ENCODE measurements at places on chromosomes 3 and 15.

- DNase-seq = no peak
These were observed 220.4 kb downstream of the SNRPN start for GRCh38 chr15:25175033-25175788.

GRCh38 chr15:71011503-71012155, 103.6 kb upstream of the THSD4 start:
- peak; percentile 45 for DNase-seq

- no peak for DNase-seq
These were observed 2.0 kb downstream of the GMNC start for GRCh38 chr3:190860521-190860920.

DNA sequence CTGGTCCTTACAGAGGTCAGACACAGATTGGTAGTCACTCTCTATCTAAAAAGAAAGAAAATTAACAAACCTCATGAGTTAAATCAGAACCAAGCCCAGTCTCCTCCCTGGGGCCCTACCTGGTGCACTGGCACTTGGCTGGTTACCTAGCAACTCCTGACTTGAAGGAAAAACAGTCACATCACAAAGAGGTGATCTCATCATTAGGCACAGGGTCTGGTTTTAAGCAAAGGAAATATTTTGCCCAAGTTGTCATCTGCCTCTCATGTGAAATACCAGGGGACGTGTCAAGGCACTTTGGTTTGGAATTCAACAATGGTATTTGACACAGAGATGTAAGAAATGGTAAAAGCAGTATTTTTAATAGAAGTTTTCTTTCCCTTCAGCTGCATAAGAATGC, 47.7 kb upstream of the FMN1 start:
- DNase-seq = no peak

DNA sequence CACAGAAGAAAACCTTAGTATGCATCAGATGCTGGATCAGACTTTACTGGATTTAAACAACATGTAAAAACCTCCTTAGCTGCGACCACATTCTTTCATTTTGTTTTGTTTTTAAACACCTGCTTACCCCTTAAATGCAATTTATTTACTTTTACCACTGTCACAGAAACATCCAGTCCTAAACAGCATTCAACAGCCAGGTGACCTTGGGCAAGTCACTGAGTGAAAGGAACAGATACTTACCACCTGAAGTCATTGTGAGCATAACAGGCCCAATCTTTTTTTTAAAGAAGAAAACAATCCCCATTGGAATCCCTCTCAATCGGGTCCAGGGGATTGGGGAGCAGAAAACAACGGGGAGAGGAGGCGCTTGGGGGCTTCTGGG, 390 bp downstream of the STARD5 start:
- DNase-seq = no peak

DNA sequence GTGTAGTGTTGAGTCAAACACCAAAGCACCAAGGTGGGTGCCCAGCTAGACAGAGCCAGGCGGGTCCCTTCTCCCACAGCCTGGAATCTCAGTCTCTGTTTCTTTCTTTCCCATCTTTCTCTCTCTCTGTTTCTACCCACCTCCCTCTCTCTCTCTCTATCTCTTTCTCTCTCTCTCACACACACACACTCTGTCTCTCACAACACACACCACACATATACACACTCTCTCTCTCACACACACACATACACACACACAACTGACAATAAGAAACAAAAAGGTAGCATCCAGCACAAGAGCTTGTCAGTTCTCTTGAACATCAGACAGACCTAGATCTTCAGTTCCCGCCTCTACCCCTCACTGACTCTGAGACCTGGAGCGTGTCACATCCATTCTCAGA, 2.4 kb downstream of the TMEM40 start:
- DNase-seq = no peak

DNA sequence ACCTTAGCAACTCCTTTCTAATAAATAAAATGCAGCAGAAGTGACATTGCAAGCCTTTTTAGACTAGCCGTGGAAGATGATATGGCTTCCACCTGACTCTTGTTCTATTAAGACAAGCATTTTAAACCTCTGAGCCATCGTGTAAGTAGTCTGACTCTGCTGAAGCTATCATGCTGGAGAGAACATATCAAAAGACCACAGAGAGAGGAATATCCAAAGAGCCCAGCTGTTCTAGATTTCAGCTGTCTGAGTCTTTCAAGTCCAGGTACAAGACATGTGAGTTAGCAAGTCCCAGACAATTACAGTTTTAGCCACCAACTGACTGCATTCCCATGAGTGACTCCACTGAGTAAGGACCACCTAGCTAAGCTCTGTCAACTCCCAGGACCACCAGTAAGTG, 517.0 kb upstream of the NAALADL2 start:
- DNase-seq = no peak

- DNase-seq = no peak
These were observed 44.2 kb upstream of the C2CD4B start for GRCh38 chr15:62209322-62209721.

- no peak for DNase-seq
These were observed 238.3 kb upstream of the MANF start for GRCh38 chr3:51146781-51147180.

DNA sequence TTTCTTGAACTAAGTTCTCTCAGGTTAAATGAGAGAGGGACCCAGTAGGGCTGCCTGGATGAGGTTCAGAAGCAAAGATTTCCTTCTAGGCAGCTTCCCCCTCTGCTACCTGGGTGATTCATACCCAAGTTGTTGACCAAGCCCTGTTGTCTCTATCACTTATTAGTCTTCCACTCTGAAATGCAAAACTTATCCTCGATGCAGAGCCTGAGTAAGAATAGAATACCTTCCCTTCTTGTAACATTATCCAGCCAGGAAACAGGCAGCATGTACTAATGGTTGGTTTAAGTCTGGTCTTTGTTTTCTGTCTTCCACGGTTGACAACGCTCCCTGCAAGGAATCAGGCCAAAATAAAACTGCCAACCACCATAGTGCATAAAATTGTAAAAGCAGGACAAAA, 377.3 kb downstream of the MECOM start:
- no peak for DNase-seq

DNA sequence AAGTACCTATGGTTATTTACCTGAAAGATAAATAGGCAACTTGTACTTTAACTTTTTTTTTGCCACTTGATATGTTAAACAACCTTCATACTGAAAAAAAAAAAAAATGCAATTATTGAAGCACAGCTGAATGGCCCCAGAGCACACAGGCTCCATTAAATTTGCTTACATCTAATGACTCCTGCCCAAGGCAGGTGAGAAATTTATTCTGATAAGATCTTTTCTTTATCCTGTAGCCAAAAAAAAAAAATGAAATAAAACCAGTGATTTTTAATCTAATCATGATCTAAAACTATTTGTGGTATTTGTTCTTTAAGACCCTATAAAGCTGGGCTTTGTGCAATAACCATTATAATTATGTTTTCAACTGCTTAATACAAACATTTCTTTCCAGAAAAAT, 115.7 kb downstream of the DPH6 start:
- no peak for DNase-seq

- DNase-seq = no peak
These were observed 15.6 kb downstream of the SEMA3F start for GRCh38 chr3:50170689-50171088.

DNA sequence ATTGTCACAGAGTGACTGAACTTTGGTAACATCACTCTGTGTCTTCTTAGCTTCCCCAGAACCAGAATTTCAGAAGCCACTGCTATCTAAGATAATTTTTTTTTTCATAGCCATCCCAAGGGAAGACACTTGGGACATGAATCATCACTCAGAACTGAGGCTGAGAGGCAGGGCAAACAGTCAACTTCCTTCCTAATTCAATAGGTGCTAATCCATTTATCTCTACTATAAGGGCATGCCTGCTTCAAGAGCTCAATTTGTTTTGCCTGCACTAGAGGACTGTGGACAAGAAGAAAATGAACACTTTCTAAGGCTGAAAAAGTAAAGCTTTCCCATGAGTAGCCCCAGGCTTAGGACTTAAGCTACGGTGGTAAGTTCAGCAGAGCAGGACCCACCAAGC, 56.7 kb upstream of the MYRIP start:
- no peak for DNase-seq

GRCh38 chr3:9780458-9780812, 10.7 kb upstream of the CAMK1 start:
- no peak for DNase-seq

DNA sequence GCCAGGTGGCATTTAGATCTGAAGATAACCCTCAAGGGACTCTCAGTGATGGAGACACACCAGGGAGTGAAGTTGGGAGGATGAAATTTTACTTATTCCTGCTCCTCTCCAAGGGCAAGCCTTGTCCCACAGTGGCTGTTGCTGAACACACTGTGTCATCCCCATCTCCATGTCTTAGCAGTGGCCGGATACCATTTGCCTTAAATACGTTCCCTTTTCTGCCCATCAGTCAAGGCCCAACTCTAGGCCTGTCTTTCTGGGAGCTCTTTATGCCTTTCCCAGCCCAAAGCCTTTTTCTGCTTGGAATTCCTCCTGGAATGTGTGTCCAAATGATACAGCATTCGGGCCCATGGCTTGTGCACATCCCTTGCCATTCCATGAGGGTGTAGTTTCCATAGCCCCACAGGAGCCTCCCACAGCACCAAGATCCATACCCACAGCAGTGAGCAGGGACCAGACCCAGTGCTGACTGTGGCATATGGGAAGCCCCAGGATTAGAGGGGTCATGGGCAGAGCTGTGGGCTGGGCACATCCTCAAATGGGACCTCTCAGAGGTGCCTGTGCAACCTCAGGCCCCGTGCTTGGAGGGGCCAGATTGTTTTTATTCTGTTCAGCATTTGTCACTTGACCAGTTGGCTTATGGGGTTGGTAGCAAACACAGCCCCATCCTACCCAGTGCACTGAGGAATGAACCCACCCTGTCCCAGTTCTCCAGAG, 63.7 kb upstream of the PRR23C start:
- DNase-seq = no peak

GRCh38 chr15:96058103-96058851, 272.2 kb upstream of the NR2F2 start:
- DNase-seq = no peak

DNA sequence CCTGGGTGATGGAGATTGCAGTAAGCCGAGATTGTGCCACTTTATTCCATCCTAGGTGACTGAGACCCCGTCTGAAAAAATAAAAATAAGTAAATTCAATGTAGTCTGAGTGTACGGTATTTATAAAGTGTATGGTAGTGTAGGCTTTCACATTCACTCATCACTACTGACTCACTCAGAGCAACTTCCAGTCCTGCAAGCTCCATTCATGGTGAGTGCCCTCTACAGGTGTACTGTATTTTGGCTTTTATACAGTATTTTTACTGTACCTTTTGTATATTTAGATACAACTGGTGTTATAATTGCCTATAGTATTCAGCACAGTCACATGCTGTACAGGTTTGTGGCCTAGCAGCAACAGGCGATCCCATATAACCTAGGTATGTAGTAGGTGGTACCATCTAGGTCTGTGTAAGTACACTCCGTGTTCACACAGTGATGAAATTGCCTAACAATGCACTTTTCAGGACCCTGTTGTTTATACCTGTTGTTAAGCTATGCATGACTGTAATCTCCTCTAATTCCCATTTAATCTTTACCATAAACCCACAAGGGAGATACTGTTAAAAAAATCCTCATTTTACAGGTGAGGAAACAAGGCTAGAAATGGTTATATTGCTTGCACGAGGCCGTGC, 19.3 kb downstream of the CACNA1D start:
- DNase-seq = no peak

GRCh38 chr15:47439146-47440111, 277.9 kb upstream of the SEMA6D start:
- DNase-seq = peak; percentile 10

GRCh38 chr3:111821891-111822290, 37.2 kb upstream of the PHLDB2 start:
- DNase-seq = no peak

DNA sequence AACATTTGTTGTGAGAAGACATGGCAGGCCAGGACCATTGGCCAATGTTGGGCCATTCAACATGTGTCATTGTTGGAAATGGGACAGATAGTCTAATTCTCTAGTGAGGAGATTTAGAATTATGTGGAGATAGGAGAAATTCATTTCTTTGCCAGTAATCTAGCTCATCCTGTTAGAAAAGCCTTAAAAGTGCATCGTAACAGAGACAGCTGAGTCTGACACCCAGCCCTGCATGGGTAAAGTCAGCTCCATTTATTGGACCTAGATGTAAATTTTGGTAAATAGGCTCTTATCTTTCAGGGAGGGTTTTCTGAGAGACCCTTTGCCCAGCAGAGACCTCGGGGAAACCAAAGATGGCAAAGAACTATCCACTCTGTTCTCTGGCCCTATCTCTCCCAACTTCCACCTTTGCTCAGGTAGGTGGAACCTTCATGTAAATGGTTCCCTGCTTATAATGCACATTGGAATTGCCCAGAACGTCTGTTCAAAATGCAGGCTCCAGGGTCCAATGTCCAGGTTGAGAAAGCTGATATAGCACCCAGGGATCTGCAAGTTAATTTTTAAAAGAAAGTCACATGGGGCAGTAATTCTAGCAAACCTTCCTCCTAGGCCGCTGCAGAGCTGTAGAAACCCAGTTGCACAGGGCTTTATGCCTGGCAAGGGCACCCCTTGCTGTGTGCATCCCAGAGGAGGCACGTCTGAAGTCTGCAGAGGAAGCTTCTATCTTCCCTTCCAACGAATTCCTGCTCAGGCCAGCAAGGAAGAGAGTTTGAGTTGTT, 365.9 kb upstream of the PROK2 start:
- no peak for DNase-seq
